ENCODE measurements at places on chromosomes 1 and 21.

GRCh38 chr1:12420171-12420570 is 190.3 kb downstream of the VPS13D start:
- DNase-seq: no peak

DNA sequence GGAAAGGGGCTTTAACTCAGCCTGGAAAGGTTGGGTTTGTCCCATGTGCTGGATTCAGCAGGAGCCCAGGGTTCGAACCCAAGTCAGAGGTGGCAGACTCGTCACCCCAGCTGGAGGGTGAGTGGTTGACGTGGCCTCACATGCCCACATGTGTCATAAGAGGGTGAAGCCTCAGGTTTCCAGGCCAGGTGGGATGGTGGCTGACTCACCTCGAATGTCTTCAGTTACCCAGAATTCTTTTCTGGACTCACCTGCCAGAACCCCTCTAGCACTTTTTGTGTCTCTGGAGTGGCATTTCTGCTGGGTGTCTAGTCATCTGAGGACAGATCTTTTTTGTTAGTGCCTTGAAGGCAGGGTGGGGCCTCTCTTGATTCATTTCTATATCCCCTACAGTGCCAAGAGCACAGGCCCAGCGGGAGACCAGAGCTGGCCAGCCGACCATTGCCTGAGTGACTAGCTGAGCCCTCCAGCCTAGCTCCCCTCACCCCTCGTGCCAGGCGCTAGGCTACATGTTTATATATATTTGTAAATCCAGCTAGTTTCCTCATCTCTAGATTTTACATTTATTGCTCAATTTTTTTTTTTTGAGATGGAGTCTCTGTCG is 28.1 kb downstream of the IL6R start:
- DNase-seq: no peak

- DNase-seq: no peak
Measured at GRCh38 chr21:39456665-39457064, 4.9 kb downstream of the SH3BGR start.

GRCh38 chr1:146032631-146033219 is 11.2 kb upstream of the HJV start:
- DNase-seq: no peak

- DNase-seq: no peak
Measured at GRCh38 chr1:192225703-192226102, 67.4 kb downstream of the RGS18 start.

DNA sequence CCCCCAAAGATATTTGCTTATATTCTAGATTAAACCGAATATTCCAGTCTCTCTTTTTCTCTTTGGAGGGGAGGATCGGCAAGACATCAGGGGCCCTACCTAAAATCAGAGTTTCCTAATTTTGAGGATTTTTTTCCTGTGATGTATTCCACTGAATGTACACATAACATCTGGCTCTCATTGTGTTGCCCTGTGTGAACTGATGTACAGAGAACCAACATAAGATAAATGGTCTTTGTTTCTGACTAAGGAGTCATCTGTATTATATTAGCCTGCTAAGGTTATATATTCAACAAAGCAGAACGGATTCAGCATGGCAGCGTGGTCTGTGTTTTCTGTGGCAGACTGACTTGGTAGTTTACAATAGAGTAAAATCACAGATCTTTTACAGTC is 114.8 kb upstream of the NCAM2 start:
- no peak for DNase-seq

GRCh38 chr1:64616039-64616438 is 128.8 kb upstream of the RAVER2 start:
- no peak for DNase-seq

DNA sequence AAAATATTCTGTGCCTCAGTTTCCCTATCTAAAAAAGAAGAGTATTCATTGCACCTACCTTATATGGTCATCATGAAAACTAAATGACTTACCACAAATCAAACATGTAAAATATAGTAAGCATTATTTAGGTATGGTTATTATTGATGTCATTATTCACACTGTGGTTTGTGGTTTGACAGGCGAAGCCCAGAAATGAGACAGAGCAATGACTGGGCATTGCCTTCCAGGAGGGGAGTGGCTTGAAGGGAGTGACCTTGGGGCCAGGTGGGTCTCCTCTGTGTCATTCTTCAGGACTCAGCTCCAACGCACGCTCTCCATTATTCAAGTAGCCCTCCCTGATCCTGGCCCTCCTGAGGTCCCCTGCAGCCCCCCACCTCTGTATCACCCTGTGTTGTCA is 133.7 kb downstream of the DMRTA2 start:
- DNase-seq: no peak

DNA sequence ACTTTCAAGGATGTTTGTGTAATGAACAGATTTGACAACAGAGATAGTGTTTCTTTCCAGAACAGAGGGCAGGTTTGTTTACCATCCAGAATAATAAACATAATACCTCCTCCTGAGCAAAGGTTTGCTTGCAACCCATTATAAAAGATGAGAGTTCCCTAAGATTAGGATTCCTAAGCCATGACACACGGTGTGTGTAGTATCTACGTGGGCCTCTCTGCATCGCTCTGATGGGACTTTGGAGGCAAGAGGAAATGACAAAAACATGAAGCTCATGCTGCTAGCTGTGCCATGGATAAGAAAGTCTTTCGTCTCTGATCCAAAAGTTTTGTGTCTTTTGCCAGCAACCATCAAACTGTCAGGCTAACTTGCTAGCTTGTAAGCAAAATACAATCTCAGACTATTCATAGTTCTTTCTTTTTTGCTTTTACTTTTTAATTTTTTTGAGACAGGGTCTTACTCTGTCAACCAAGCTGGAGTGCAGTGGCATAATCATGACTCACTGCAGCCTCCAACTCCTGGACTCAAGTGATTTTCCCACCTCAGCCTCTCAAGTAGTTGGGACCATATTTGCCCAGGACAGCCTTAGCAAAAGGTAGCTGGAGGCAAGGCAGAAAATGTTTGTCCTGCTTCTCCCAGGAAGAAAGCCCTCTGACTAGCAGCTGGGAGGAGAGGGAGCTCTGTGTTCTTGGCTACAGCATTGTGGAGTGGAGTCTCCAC is 81.1 kb downstream of the LHX4 start:
- DNase-seq: no peak

- DNase-seq: no peak
Measured at GRCh38 chr1:206579747-206580437, 32.4 kb downstream of the EIF2D start.

DNA sequence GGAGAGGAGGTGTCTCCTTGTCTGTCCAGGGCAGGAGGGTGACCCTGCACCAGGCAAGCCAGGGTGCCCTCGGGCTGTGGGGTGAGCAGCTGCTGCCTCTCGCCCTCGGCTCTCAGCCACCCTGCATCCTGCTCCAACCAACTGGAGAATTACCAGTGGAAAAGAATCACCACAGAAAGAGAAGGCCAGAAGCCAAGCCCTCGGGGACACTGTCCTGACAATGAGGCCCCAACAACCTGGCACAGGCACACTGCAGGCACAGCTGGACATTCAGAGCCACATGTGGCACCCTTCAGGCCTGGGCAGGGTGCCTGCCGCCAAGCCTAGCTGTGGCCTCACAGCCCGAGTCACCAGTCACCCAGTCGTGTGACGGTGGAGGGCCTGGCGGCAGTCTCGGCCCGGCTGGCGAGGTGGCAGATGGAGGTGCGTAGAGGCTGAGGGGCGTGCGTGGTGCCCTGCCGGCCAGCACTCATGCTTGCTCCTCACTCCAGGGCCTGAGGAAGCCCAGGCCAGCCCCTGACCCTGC is 12.0 kb downstream of the MEGF6 start:
- no peak for DNase-seq

- DNase-seq: no peak
Measured at GRCh38 chr1:107309962-107310361, 169.1 kb downstream of the NTNG1 start.

DNA sequence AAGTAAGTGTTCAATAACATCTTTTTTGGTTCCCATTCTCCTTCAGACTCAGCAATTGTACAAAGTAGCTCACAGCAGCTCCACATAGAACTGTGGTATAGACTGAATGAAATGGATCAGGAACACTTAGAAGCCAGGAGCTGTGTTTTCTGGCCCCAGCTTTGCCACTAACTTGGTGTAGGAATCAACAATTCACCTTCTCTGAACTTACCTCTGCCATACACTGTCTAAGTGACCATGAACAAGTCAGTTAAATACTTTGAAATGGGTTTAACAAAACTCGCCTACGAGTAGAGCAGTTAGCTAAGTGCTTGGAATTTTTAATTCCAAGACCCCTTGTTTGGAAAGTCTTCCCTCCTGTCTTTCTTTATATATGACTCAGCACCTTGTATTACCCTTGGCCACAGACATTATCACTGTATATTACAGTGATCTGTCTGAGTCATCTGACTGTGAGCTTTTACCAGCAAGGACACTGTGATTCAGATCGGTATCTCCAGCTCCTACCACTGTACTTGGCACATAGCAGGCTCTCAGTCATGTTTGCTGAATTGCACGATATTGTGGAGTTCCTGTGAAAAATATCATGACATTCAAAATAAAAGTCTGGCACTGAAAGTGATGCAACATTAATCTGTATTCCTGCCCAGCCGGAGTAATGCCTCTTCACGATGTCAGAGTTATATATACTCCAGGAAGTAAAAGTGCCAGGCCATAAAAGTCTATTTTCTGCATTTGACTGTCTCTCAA is 101.7 kb upstream of the BEND5 start:
- DNase-seq: no peak
